ENCODE measurements at places on chromosomes 2 and 18. TPM values are rescaled to one million over a fixed set of nuclear protein-coding genes. Genes with fewer than 3 reads are reported as not detected.

The HSBP1L1 gene
- 6.7 TPM for total RNA-seq

The SCN1A gene
- under 0.01 TPM for total RNA-seq

The TMEFF2 gene
- 0.58 TPM for total RNA-seq

The RMND5A gene
- total RNA-seq, result 54.0 TPM

The CROCC2 gene
- total RNA-seq, result not detected

The ARHGEF4 gene
- 48.8 TPM for total RNA-seq

The PRKAG3 gene
- total RNA-seq, result not detected

The MORN2 gene
- total RNA-seq, result 8.7 TPM

The CRYGC gene
- not detected for total RNA-seq

The DSG3 gene
- total RNA-seq, result under 0.01 TPM

The NGEF gene
- 0.33 TPM for total RNA-seq

The KYNU gene
- total RNA-seq, result 9.4 TPM

The IGFBP2 gene
- 365 TPM for total RNA-seq

The REEP1 gene
- 76.2 TPM for total RNA-seq

The DSG4 gene
- not detected for total RNA-seq

The ANKAR gene
- 10.7 TPM for total RNA-seq

DNA sequence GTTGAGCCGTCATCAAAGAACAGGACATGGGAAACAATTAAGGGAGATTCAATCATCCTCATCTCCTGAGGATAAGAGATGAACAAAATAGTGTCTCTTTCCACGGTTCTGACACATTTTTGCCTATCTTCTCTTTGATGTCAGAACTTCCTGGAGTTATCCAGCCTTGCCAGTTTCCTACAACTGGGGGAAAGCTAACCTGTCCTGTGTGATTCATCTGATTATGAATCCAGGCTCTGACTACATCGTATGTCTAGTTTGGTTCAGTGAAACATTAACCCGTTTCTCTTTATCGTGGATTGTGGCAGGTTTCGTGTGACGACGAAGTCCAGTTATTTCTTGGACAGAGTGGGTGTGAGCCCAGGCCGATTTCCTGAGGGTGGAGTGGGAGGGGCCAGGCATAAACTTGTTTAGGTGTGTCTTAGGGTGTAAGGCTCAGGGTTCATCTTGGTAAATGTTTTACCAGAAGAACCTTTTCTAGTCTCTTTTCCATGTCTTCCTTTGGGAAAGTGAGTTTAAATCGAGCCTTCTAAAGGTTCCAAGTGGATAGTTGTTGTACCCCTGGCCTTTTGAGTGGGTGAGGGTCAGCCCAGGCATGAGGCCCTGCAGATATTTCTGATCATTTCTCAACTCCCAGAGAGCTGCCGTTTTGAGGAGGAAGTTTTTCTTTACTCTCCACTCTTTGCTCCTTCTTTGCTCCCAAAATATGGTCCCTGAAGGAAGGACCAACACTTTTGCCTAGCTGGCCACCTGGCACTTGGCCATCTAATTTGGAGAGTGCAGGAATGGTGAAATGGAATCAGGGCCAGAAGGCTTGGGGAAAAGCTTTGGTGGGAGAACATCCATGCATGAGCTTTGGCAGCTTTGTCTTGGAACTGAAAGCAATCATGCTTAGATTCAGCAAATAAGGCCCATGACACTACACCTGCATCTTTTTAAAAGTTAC is 50.4 kb upstream of the FZD5 start:
- DNase-seq, result no peak

DNA sequence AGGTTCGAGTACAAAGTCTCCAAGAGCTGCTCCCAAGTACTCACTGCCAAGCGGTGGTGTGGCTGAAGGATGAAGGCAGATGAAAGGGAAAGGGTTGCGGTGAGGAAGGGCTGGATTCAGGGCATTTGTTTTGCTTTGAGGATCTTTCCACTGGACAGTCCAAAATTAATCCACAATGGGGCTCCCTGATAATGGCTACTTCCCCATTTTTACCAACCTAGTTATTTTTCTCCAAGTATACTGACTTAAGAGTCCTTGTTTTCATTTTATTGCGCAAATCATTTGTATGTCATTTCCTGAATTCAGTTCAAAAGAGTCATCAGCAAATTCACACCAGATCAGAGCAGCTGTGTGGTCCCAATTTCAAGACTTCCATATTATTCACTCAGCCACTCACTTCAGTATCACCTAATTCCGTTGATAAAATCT is 464 bp upstream of the SESTD1 start:
- no peak for DNase-seq

DNA sequence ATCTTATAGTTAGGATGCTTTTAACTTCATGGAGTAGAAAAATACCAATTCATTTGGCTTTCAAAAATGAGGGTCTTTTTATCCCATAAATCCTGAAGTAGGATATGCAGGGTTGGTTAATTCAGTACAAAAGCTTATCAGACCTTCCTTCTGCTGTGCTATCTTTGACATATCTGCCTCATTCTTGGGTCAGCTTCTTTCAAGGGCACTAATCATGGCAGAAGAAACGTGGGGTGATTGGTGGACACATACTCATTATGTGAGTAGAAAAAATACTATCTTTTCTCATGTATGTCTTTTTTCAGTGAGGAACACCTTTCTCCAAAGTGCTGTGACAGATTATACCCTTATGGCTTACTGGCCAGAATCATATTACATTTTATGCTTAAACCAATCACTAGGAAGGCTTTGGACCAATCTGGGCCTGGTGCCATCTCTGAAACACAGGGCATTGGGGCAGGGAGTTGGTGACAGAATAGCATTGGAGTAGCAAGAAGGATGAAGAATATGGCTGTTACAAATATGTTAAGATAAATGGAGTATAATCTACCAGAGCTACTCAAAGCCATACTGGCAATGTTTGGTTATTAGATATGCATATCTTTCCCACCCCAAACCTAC is 10.1 kb downstream of the UGP2 start:
- DNase-seq, result no peak

- no peak for DNase-seq
Measured at GRCh38 chr18:14089191-14089590, 43.0 kb downstream of the ZNF519 start.

- peak; percentile 75 for DNase-seq
Measured at GRCh38 chr2:100616841-100617390, 54.1 kb downstream of the PDCL3 start.

- DNase-seq, result no peak
Measured at GRCh38 chr18:3283908-3284307, 22.0 kb downstream of the MYL12B start.

DNA sequence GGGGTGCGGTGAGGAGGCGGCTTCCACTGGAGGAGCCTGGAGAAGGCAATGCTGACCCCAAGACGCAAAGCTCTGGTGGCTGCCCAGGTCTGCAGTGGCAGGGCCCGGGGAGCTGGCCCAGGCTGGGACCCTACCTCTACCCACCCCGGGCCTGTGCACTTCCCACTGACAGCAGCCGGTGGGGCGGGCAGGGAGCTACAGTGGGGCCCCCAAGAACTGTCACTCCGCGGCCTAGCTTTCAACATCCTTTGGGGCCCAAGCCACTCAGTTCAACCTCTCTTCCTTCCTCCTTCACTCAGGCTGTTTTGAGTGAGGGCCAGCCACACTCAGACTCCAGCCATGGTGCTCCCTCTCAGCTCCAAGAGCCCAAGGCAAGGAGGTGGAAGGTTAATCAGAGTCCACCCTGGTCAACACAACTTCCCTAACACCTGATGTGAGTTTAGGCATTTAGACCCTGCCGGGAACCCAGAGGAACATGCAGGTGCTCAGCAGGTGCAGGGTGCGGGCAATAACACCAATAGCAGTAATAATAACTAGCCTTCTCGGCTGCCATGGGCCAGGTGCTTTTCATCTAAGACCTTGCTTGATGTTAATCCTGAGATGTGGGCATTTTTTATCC is 93.6 kb downstream of the ZFP36L2 start:
- no peak for DNase-seq

GRCh38 chr18:77177009-77177408 is 44.4 kb upstream of the MBP start:
- no peak for DNase-seq

GRCh38 chr2:48144777-48145176 is 238.5 kb upstream of the FBXO11 start:
- DNase-seq, result no peak

GRCh38 chr2:180692322-180692721 is 288.1 kb upstream of the UBE2E3 start:
- DNase-seq, result no peak

- DNase-seq, result no peak
Measured at GRCh38 chr18:62066102-62066818, 120.6 kb downstream of the PIGN start.

GRCh38 chr18:62209046-62209445 is 22.0 kb downstream of the RELCH start:
- no peak for DNase-seq

GRCh38 chr18:74873629-74874028 is 276.0 kb downstream of the ZNF407 start:
- DNase-seq, result no peak

GRCh38 chr18:22826726-22827125 is 106.4 kb upstream of the RBBP8 start:
- DNase-seq, result no peak

DNA sequence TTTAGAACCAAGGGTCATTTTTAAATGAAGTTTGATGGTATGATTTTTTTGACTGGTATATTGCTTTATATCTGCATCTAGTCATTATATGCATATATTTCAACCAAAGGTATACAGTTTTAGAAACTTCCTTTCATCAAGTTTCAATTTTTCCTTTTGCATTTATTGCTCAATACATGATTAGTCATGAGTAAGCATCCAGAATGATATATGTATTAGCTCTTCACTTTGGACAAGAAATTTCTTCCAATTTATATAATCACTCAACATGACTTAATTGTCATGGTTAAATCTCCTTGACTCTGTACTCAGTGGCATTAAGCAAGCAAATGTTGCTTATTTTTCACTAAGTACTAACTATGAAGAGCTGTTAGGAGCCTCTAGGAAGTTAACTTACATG is 123.6 kb downstream of the PLCL1 start:
- DNase-seq, result no peak

GRCh38 chr18:25019931-25020330 is 332.0 kb downstream of the ZNF521 start:
- no peak for DNase-seq

DNA sequence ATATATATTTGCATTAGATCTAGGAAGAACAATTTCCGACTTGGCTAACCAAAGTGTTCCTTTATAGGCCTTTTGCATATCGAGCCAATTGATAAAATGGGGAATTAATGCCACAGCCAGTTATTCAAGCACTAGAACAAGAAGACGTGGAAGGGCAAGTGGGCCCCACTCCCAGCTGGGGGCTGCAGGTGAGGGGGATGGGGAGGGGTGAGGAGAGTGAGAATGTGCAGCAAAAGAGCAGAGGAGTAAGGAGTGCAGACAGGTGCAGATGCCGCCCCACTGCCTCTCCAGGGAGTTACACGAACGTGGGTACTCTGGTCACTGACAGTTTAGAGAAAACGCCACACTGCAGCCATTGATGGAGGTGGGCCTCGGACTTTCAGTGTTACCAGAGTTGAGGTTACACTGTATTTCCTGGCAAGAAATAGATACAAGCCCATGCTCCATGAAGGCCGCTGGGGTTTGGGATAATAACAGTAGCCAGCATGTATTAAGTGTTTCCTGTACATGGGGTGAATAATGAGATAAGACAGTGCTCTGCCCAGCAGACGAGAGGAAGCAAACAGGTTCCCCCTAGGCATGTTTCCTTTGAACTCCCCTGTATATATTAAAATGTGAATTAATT is 40.9 kb downstream of the GORASP2 start:
- DNase-seq, result no peak

GRCh38 chr2:6639929-6640620 is 225.6 kb downstream of the CMPK2 start:
- peak; percentile 62 for DNase-seq

DNA sequence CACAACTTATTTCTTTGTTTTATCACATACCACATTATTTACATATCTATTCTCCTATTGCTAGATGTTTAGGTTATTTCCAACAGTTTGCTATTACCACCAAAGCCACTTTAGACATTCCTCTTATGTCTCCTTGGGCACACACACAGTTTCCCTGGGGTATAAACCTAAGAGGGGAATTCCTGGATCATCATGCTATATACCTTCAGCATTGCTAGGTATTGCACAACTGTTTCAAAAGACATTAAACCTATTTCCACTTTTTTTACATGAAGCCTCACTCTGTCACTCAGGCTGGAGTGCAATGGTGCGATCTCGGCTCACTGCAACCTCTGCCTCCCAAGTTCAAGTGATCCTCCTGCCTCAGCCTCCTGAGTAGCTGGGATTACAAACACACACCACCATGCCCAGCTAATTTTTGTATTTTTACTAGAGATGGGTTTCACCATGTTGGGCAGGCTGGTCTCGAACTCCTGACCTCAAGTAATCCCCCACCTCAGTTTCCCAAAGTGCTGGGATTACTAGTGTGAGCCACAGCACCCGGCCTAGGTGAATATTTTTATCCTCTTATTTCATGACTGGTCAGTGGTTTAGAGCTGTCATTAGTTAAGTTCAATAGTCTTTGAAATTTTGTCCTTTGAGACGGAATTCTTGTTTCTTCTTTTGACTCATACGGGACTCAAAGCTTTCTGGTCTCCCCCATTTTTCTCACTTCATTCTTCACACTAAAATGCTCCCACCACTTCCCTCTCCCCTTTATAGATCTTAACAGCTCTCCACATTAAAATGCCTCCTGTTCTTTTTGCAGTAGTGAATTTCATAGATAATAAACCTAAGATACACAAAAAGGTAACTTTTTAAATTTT is 30.3 kb downstream of the SULT1C4 start:
- no peak for DNase-seq

- DNase-seq, result peak; percentile 84
Measured at GRCh38 chr2:102442967-102443828, 20.2 kb downstream of the IL18RAP start.

GRCh38 chr2:173955867-173956266 is 9.3 kb downstream of the SP3 start:
- DNase-seq, result no peak

- no peak for DNase-seq
Measured at GRCh38 chr2:118774458-118775133, 72.9 kb downstream of the EN1 start.

GRCh38 chr2:3148716-3149115 is 228.9 kb downstream of the EIPR1 start:
- no peak for DNase-seq

DNA sequence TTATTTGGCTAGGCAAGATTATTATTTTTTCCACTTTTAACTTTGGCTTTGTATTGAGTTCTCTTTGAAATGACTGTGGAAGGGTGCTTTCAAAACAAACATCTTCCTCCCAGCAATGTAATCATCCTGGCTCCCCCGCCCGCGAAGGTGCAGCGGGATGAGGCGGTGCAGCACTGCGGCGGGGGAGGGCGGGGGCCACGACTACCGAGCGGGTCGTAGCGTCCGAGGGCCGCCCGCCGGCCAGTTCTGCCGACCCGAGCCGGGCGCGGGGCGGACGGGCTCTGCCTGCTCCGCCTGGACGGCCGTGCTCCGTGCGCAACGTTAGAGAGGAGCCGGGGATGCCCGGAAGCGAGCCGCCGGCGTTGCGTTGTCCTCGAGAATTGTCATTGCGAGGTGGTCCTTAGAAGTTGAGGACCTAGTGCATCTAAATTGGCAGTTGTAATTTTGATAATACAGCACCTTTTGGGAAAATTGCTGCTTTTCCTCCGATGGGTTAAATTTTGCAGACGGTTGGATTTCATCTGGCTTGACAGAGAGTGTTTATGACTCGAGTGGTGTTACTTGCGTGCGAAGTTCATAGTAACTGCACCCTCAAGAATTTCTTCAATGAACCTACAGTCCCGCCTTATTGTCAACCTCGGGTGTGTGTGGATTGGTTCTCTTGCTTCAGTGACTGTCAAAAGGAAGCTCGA is 1.1 kb downstream of the EPC2 start:
- DNase-seq, result no peak

Data from esophagus muscularis mucosa (tissue), 4 donors.